ENCODE measurements at places on chromosomes 13 and 19.
A peak's percentile ranks its signal among the peaks of the same experiment; 100 is the strongest.

- DNase-seq = no peak
Observed at GRCh38 chr13:39565036-39565949, 37.7 kb downstream of the LHFPL6 start.

- DNase-seq = no peak
Observed at GRCh38 chr13:41111454-41111853, 21.1 kb downstream of the KBTBD6 start.

GRCh38 chr13:44093607-44094564 is 214.2 kb downstream of the LACC1 start:
- no peak for DNase-seq

- DNase-seq = no peak
Observed at GRCh38 chr19:46990991-46991676, 28.5 kb upstream of the NPAS1 start.

GRCh38 chr13:52809310-52809769 is 39.1 kb downstream of the PCDH8 start:
- no peak for DNase-seq

DNA sequence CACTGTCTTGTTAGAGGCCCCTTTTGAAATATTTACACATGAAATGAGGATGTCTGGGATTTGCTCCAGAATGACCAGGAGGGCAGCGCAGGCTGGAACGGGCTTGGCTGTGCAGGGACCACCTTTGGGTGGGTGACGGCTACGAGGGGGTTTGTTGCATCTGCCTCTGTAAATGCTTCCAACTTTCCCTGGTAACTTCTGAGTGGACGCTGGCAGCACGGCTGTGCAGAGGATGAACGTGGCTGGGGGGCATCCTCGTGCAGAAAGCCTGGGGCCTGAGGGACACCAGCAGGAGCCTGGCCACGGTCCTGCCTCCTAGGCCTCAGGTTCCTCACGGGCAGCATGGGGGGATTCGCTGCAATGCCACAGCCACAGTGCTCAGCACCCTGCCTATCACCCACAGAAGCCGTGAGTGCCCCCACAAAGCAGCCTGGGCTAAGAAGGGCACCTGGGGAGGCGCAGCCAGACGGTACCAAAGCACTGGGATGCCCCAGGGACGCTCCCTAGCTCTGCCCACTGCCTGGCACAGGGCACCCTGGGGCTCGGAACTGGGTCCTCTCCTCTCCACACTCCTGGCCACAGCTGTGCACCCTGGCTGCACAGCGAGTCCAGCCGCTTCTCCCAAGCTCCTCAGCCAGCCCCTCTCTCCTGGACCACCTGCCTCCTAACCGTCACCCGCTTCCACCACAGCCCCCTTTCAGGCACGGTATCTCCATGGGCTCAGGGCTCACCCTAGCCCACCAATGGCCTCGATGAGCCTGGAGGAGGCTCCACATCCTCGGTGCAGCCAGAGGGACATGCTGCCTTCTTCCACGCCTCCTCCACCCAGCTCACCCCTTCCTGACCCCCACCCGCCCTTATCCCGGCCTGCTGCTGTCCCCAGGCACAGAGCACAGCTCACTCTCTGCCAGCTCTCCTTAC is 44.5 kb downstream of the MLLT1 start:
- no peak for DNase-seq

DNA sequence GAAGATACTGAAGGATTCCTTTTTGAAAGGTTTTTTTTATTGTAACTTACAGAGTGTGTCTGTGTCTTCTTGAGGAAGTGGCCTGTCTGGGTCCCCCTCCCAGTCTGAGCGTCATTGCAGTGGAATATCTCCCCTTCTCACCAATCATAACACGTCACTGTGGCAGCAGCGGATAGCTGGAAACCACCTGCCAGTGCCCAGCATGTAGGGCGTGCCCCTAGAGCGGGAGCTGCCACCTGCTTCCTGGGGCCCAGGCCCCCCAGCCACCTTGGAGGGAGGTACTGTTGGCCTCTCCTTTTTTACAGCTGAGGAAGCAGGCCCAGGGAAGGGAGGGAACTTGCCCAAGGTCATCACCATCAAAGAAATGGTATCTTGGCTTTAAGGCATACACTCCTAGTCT is 4.6 kb upstream of the DNM2 start:
- no peak for DNase-seq

- peak; percentile 40 for DNase-seq
Observed at GRCh38 chr19:28466107-28467045, 746.6 kb downstream of the UQCRFS1 start.

GRCh38 chr13:85976242-85976641 is 177.0 kb upstream of the SLITRK6 start:
- no peak for DNase-seq

DNA sequence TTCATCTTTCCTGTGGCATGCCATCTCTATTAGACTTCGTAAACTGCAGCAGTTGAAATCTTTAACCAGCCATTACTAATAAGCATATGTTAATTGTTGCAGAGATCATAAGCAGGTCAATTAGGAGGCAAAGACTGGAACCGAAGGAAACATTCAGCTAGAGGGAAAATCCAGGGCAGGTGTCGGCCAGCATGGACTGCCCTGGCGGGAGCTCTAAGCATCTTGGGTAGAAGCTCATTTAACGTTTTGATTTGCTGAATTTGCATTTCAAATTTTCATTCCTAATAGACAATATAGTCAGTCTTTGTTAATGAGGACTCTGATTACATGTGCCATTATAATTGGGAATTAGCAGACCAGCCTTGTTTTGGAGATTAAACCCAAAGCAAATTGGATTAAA is 238.6 kb downstream of the POU4F1 start:
- no peak for DNase-seq

DNA sequence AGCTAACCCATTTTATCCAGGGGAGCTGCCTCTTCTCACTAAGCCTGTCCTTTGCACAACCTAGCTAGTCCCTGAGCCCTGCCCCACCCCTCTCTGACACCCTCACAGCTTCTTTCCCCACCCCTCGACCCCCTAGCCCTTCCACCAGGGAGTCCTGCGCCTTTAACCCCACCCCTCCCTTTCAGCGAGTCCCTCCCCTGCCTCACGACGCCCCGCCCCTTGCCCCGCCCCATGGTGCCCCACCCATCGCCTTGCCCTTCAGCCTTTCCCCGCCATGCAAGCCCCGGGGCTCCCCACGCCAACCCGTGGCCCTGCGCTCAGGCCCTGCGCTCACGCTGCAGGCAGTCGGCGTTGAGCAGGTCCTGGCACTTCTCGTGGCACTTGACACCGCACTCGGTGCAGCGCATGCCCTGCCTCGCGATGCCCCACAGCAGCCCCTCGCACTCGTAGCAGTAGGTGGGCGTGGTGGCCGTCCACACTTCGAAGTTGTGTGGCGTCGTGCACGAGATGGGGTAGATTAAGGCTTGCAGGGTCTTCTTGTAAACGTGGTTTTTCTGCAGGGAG is 40.0 kb downstream of the UNC13A start:
- DNase-seq = no peak

DNA sequence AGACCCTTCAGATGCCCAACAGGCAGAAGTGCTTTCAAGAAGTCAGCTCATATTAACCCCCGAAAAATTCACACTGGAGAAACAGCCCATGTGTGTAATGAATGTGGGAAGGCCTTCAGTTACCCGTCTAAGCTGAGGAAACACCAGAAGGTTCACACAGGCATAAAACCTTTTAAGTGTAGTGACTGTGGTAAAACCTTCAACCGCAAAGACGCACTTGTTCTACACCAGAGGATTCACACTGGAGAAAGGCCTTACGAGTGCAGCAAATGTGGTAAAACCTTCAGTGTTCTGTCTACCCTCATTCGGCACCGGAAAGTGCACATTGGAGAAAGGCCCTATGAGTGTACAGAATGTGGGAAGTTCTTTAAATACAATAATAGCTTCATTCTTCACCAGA is 8.6 kb downstream of the ZNF584 start:
- no peak for DNase-seq

GRCh38 chr13:66353664-66354063 is 876.5 kb downstream of the PCDH9 start:
- DNase-seq = no peak

GRCh38 chr19:15144046-15144646 is 36.9 kb downstream of the SYDE1 start:
- DNase-seq = no peak

- no peak for DNase-seq
Observed at GRCh38 chr13:36841391-36841790, 22.4 kb downstream of the RFXAP start.

GRCh38 chr13:21231426-21231940 is 55.0 kb downstream of the MRPL57 start:
- no peak for DNase-seq

DNA sequence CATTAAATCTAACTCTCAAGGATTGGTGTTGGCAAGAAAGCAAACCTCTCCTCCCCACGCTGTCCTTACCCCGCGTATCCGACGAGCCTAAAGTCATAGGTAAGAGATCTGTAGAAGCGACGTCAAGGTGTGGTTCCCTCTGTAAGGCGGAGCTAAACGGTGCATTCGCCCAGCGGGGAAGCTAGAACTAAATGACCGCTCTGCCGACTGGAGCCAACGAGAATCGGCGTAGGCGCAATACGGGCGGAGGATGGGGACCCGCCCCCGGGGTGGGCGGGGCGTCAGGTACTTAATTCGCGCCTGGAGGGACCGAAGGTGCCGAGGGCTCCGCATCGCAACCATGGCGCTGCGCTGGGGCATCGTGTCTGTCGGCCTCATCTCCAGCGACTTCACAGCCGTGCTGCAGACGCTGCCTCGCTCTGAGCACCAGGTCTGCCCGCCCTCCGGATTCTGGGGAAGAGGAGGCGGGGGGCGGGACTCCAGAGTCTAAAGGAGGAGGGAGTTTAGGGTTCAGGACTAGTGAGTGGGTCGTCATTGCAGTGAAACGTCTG is at the start of gene DHDH:
DHDH (plus strand) TSS at position 318 of the 551 bp plus-strand sequence; CDS start at position 341, 23 bp downstream.
- peak; percentile 65 for DNase-seq

- DNase-seq = no peak
Observed at GRCh38 chr13:114122127-114122511, 10.3 kb downstream of the RASA3 start.

GRCh38 chr13:111480976-111481375 is 160.5 kb downstream of the TEX29 start:
- DNase-seq = no peak

DNA sequence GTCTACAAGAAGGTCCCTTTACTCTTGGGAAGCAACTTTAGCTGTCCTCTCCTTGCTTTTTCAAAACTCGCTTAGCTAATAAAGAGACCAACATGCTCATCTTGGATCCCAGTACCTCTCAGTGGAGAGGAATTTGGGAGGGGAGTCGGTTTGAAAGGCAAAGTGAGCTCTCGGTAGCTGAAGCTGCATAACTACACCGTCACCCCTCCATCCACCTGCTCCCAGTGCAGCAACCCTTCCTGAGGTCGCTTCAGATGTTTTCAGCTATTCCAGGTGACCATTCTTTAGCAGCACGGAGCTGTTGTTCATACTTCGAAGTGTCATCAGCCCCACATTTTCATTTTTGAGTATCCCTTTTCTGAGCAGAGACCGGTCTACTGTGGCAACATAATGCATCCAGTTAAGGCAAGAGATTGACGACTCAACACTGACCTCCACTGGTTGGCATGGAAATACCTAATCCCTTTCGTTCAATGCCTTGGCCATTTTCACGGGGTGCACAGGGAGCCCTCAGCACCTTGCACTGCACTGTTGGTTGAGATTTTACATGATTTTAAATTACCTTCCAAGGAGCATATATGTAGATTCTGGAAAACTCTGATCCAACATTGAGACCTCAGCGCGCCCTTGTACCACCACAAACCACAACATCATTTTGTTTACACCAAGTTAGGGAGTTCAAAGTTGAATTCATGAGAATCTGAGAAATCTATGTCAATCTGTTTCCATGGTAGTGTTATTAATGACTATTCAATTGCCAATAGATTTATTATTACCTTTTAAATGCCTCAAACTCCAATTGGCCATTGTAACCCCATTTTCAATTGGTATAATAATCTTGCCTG is 42.2 kb downstream of the DLEU7 start:
- DNase-seq = no peak

DNA sequence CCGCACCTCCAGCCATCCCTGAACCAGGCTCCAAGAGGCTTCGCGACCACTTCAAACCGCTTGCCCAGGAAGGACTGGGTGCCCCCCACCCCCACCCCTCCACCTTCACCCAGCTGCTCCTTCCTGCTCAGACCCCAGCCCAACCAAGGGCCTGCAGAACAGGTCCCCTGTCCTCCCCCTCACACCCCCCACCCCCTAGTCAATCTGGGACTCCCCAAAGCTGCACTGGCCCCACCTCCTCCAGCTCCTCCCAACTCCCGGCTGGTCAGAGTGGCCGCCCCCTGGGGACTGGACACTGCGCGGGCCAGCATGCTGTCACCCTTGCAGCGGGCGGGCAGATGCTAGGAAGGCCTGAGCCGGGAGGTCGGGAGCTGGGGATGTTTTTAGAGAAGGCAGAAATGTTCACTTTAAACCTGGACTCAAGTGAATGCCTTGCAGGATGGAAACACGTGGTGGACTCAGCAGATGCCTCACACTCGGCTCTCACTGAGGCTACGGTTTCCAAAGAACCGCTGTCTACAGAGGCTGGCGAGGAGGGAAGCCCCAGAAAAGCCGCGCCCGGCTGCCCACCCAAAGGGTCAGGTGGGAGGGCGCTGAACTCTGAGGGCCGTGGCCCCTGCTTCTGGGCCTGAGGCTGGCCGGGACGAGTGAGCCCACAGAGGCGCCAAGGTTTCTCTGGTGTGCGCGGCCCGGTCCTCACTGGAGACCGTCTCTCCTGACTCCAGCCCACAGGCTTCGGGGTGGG is 8.0 kb downstream of the RPL36 start:
- DNase-seq = no peak

GRCh38 chr13:105513448-105513847 is 1022.0 kb downstream of the EFNB2 start:
- DNase-seq = no peak

GRCh38 chr19:47860602-47861297 is 1.7 kb downstream of the TPRX2 start:
- no peak for DNase-seq

- no peak for DNase-seq
Observed at GRCh38 chr13:103328899-103329298, 262.7 kb upstream of the SLC10A2 start.

DNA sequence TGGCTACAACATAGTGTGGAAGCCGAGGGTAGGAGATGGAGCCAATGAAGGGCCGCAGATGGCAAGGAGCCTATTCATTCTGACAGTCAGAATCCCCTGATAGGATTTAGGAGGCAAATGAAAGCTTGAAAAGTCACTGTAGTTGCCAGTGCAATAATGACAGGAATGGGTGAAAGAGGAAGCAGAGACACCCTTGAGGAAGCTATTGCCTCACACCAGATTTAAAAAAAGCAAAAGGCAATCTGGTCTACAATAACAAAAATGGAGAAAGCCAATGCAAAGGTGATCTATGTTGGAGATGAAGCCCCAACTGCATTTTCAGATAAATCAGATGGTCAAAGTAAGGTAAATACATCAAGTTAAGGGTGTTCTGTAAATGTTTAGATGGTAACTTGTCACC is 158.5 kb downstream of the TUBA3C start:
- DNase-seq = no peak

Data from stimulated activated CD8-positive, alpha-beta memory T cell treated with anti-CD3 and anti-CD28 coated beads, Interleukin-7, amount 100 ng/mL, for 1 hour (primary cell).